Common myeloid progenitor, CD34-positive (primary cell): ENCODE measurements at places on chromosomes 4 and X.

DNA sequence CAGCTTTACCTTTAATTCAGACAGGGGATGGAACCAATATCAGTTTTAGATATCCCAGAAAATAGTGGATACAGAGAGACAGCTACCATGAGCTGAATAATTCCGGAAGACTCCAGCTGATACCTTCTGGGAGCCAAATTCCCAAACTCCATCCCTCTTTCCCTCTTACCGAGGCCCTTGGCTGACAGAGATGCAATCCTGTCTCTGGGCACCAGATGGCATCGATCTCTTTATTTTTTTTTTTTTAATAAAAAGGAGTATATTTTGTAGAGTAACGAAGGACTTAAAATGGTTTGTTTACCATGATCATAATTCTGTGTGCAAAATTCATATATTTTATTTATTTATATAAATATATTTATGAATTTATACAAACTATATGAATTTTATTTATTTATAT is 31.0 kb downstream of the RAB40A start:
- no peaks in the 10 kb centered on the region for H3K36me3 ChIP-seq
- no peaks in the 10 kb centered on the region for H3K27me3 ChIP-seq
- H3K4me3 ChIP-seq, result no peak overlapping the region
- no peak overlapping the region for H3K27ac ChIP-seq
- DNase-seq, result peak; percentile 18
- peaks cover 4% of the 10 kb centered on the region for H3K4me1 ChIP-seq

GRCh38 chr4:39814403-39815185 is 116.7 kb downstream of the UBE2K start:
- H3K27ac ChIP-seq, result no peak overlapping the region
- peak; percentile 59 for DNase-seq
- no peak overlapping the region for H3K4me3 ChIP-seq
- no peaks in the 10 kb centered on the region for H3K27me3 ChIP-seq
- no peaks in the 10 kb centered on the region for H3K36me3 ChIP-seq

DNA sequence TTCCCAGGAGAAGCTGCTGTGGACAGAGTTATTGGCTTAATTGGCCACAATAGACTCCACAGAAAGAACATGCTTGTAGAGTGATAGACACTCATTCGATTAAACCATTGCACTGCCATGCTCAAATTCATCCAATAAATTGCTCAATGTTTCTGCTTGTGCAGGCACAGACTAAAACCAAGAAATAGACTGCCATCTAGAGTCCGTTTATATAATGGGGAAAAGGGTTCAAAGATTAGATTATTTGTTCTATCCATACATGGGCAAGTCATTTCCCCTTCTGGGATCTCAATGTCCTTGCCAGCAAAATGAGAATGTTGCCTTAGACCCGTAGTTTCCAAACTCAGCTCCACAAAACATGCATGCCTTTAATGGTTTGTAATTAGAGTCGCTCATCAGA is 8.7 kb downstream of the SMIM10 start:
- DNase-seq, result peak; percentile 53
- H3K4me1 ChIP-seq, result no peaks in the 10 kb centered on the region
- H3K27me3 ChIP-seq, result no peaks in the 10 kb centered on the region
- no peak overlapping the region for H3K27ac ChIP-seq
- no peak overlapping the region for H3K4me3 ChIP-seq
- H3K36me3 ChIP-seq, result no peaks in the 10 kb centered on the region

GRCh38 chrX:69154051-69154450 is 11.2 kb downstream of the PJA1 start:
- no peak overlapping the region for H3K27ac ChIP-seq
- H3K36me3 ChIP-seq, result no peaks in the 10 kb centered on the region
- H3K4me1 ChIP-seq, result peaks cover 6% of the 10 kb centered on the region

DNA sequence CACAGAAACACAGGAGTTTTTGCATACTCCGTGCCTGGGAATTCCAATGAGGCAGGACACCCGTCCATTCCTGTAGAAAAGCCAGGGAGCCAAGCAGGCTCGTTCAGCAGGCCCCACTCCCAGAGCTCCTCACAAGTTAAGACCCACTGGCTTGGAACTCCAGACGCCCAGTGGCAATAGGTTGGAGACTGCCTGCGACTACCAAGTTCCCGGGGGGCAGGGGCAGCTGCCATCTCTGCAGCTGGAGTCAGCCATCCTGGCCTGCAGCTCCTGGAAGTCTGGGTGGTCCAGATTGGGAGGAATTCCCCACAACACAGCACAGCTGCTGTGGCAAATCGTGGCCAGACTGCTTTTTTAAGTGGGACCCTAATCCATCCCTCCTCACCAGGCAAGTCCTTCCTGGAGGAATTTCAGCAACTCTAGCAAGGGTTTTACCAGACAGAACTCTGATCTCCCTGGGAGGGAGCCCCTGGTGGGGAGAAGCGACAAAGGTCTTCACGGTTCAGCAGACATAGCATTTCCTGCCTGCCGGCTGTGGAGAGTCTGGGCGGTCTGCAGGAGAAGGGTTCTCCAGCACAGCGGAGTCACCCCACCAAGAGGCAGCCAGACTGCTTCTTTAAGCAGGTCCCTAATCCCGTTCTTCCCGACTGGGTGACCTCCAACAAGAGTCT is 231.9 kb downstream of the STPG2 start:
- no peaks in the 10 kb centered on the region for H3K4me1 ChIP-seq
- H3K27ac ChIP-seq, result no peak overlapping the region
- DNase-seq, result no peak
- H3K4me3 ChIP-seq, result no peak overlapping the region
- no peaks in the 10 kb centered on the region for H3K27me3 ChIP-seq

DNA sequence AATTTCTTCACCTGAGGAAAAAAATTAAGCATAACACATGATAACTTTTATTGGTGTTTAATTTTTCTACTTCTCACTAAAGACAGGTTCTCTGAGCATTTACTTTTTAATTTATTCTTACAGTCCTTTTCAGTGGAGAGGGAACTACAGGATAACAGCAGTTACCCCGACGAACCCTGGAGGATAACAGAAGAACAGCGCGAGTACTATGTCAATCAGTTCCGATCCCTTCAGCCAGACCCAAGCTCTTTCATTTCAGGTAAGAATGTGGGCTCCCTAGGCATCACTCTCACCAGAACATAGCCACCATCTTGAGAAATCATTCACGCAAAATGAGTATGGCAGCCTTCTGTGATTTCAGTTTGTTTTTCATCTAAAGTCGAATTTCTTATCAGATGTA is 100.8 kb downstream of the REPS2 start:
- H3K4me3 ChIP-seq, result no peak overlapping the region
- no peaks in the 10 kb centered on the region for H3K36me3 ChIP-seq
- H3K27ac ChIP-seq, result no peak overlapping the region
- no peaks in the 10 kb centered on the region for H3K4me1 ChIP-seq
- DNase-seq, result no peak
- H3K27me3 ChIP-seq, result no peaks in the 10 kb centered on the region

DNA sequence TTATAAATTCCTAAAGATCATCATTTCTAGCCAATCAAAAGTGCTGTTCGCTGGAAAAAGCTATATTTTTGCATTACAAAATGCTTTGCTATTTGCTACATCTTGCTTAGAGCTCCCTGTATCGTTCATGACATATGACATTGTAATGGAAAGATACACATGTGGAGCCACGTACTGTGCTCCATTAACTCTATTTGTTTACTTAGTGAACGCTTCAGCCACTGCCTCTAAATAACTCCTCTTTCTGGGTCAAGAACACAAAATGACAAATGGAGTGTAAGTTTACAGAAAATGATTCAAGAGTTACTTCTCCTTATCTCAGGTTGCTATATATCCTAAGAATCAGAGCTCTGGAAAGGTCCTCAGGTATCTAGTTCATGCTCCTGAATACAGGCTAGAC is 329.1 kb upstream of the SMIM31 start:
- no peaks in the 10 kb centered on the region for H3K4me1 ChIP-seq
- no peak overlapping the region for H3K27ac ChIP-seq
- DNase-seq, result no peak
- no peak overlapping the region for H3K4me3 ChIP-seq

DNA sequence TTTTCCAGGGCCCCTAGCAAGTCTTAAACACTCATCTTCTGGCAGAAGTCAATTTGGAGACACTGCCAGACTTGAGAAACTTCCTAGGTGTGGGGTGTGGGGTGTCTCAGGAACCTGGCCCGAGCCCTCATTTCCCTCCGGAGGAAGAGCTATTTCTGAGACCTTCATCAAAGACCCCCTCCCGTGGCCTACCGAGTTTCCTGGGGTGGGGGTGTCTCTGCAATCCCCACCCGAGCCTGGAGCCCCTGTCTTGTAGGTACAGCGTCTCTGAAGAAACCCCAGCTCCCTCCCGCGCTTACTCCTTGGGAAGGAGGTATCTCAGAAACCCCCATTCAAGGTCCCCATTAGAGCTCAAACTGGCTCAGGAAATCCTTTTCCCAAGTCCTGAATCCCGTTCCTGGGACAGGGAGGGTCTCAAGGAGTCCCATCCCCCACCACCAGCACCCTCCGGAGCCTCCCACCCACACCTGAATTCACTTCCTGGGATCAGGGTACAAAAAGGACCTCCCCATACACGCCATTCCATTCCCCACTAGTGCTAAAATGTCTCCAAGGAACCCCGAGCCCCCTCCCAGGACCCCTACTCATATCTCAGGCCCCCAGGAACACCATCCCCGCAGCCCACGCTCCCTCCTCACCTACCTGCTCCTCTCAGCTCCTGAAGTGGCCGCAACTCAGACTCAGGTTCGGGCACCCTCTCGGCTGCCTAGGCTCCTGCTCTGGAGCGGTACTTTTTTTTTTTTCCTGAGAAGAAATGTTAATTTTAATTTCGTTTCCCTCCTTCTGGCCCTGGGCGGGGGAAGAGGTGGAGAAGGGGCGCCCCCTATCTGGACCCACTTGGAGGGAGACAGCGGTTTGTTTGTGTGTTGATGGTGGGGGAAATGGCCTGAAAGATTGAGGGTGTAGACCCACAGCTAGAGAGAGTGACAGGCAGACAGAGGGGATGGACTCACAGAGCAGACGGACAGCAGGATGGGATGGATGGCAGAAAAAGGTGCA is 1.1 kb downstream of the SLC38A5 start:
- no peaks in the 10 kb centered on the region for H3K36me3 ChIP-seq
- peak overlapping the region; percentile 80 for H3K27ac ChIP-seq
- peak overlapping the region; percentile 69 for H3K4me3 ChIP-seq
- no peaks in the 10 kb centered on the region for H3K27me3 ChIP-seq

- no peaks in the 10 kb centered on the region for H3K4me1 ChIP-seq
- no peak for DNase-seq
- H3K27me3 ChIP-seq, result no peaks in the 10 kb centered on the region
- H3K27ac ChIP-seq, result no peak overlapping the region
Measured at GRCh38 chr4:148171596-148171995, 270.6 kb downstream of the NR3C2 start.

- H3K27ac ChIP-seq, result no peak overlapping the region
- H3K27me3 ChIP-seq, result peaks cover 50% of the 10 kb centered on the region
- H3K4me3 ChIP-seq, result peak overlapping the region; percentile 72
- no peak for DNase-seq
Measured at GRCh38 chr4:139278912-139279759, 889 bp downstream of the MGARP start.

DNA sequence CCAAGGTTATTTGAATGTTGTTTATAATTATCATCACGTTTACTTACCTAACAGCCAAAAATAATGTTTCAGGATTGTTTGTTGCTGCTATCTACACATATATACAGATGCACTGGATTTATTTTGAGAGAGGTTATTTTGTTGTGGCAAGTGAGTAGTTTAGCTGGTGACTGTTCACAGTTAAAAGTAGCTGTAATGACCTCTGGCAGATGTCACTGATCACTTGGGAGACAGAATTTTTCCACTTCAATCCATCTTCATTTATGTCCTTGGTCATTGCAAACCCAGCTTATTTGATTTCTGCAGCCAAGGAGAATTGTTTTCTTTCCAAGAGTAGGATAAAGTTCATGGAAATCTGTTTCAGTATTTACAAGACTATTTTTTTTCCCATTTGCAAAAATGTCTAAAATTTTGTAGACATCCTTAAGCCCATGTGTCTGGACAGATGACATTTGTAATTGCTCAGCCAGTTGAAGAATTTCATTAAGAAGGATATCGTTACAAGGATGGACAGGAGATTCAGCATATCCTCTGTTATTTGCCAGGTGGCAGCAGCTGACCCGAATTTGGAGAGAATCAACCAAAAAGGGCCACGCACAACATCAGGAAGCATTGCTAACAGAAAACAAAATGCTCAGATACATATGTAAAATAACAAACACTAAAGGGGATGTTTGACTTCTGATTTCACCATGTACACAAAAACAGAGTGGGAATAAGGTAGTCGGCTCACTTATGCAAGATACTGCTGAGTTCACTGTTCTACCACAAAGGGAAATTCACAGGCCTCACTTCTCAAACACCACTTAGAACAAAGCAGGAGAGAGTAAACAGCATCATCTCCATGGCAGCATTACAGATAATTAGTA is 64.5 kb downstream of the GPRIN3 start:
- peak; percentile 93 for DNase-seq
- no peak overlapping the region for H3K4me3 ChIP-seq
- H3K27me3 ChIP-seq, result no peaks in the 10 kb centered on the region
- no peaks in the 10 kb centered on the region for H3K36me3 ChIP-seq
- H3K4me1 ChIP-seq, result peaks cover 15% of the 10 kb centered on the region

DNA sequence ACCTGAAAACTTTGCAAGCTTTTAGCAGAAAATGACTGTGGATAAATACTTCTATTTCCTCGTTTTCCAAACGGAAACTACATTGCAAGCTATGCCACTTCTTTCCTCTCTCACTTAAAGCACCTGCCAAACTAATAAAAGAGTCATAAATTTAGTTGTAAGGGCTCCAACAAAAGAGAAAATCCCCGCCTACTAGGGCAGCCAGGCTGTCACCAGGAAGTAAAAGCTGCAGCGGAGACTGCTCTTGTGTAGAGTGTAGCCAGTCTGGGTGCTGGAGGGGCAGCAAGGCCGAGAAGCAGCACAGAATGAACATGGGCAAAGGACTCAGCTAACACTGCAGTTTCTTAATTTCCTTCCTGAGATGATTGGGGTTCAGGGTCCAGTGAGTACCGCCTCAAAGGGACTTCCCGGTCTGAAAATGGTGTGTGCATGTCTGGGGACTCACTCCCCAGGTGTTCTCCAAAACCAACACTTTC is 89.3 kb upstream of the MAML3 start:
- H3K4me1 ChIP-seq, result peaks cover 43% of the 10 kb centered on the region
- peak overlapping the region; percentile 49 for H3K4me3 ChIP-seq
- peak overlapping the region; percentile 68 for H3K27ac ChIP-seq
- H3K27me3 ChIP-seq, result no peaks in the 10 kb centered on the region

DNA sequence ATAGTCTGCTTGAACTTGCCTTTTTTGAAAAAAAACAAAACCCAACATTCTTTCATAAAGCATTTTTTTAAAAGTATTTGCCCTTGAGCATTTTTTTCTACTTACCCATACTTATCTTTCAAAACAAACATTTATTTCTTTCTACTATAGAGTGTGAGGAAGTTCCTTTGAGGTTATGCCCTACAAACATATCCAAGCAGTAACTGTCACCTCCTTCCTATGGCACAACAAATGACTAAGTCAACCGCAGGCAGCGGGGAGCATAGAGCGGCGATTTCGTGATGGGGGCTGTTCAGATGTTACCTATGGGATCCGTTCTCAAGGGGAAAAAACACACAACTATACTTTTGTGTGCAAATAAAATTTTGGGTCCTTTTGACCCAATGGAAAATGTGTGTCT is 19.4 kb downstream of the SPRY1 start:
- H3K27ac ChIP-seq, result peak overlapping the region; percentile 61
- no peak overlapping the region for H3K4me3 ChIP-seq
- H3K27me3 ChIP-seq, result no peaks in the 10 kb centered on the region
- DNase-seq, result peak; percentile 87

- no peaks in the 10 kb centered on the region for H3K36me3 ChIP-seq
- H3K27me3 ChIP-seq, result no peaks in the 10 kb centered on the region
- no peak for DNase-seq
- no peak overlapping the region for H3K4me3 ChIP-seq
Measured at GRCh38 chrX:110282922-110283321, 35.0 kb downstream of the AMMECR1 start.

- peaks cover 4% of the 10 kb centered on the region for H3K36me3 ChIP-seq
- DNase-seq, result peak; percentile 43
- no peak overlapping the region for H3K4me3 ChIP-seq
- H3K4me1 ChIP-seq, result no peaks in the 10 kb centered on the region
- H3K27me3 ChIP-seq, result no peaks in the 10 kb centered on the region
- no peak overlapping the region for H3K27ac ChIP-seq
Measured at GRCh38 chrX:24777660-24778059, 83.9 kb downstream of the POLA1 start.
